Cerebellum (tissue), 4 donors: ENCODE measurements at places on chromosomes 4 and X. TPM values are rescaled to one million over a fixed set of nuclear protein-coding genes. Genes with fewer than 3 reads are reported as not detected.

SLC25A43 gene
- total RNA-seq = 3.6 TPM

L1CAM gene
- total RNA-seq = 107 TPM

CDS1 gene
- 28.9 TPM for total RNA-seq

HTN3 gene
- not detected for total RNA-seq

CTAG1B gene
- total RNA-seq = not detected

PPARGC1A gene
- total RNA-seq = 14.3 TPM

TMEM156 gene
- 0.09 TPM for total RNA-seq

HGFAC gene
- total RNA-seq = 4.2 TPM

ATP2B3 gene
- 5.6 TPM for total RNA-seq

S100G gene
- total RNA-seq = not detected

S100P gene
- 0.27 TPM for total RNA-seq

GPR173 gene
- total RNA-seq = 21.7 TPM

NAP1L3 gene
- total RNA-seq = 61.4 TPM

CTAG2 gene
- total RNA-seq = not detected

FGF5 gene
- total RNA-seq = 26.1 TPM
